Hippocampal formation (tissue), 2 donors: ENCODE measurements at places on chromosomes 5 and 9.

DNA sequence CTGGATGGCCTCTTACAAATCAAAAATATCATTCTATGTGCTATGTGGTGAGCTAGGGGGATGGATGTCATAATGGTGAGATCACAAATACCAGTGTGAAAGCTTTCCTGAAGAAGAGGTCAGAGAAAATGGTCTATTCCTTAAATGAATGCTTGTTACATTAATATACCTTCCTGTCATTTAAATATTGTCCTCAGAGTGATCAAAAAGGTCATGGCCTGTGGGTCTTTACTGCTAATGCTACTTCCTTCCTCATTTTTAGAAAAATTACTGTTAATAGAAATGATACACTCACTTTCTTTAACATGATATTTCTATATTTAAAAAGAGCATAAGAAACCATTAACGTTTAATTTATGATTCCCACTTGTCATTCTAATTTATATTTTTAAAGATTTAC, 9.7 kb downstream of the OMD start:
- DNase-seq, result no peak

DNA sequence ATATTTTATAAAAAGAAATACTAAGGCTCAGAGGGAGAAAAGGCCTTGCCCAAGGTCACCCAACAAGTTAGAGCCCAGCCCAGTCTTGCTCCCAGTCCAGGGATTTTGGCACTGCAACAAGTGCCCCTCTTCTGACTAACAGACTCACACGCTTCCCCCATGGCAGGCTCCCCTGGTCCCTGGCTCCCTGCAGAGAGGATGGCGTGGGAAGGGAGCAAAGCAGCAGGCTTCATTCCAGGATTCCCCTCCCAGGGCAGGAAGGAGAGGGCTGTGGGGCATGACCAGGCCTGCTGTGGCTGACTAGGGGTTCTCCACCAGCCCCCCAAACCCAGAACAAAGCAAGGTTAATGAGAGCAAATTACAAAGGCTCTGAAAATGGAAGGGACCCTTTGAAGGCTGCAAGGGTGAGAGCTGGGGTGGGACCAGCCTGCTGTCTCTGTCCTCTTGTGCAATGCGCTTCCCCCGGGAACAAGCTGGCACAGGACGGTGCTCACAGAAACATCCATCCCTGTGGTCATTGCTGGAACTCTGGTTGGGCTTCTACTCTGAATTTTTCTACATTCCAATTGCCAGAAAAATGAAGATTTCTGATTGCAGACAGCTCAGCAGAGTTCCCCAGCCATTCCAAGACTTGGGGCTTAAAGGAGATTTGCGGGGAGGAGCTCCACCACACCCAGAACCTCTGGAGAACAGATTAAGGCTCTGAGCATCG, 37.1 kb upstream of the FAT2 start:
- no peak for DNase-seq

DNA sequence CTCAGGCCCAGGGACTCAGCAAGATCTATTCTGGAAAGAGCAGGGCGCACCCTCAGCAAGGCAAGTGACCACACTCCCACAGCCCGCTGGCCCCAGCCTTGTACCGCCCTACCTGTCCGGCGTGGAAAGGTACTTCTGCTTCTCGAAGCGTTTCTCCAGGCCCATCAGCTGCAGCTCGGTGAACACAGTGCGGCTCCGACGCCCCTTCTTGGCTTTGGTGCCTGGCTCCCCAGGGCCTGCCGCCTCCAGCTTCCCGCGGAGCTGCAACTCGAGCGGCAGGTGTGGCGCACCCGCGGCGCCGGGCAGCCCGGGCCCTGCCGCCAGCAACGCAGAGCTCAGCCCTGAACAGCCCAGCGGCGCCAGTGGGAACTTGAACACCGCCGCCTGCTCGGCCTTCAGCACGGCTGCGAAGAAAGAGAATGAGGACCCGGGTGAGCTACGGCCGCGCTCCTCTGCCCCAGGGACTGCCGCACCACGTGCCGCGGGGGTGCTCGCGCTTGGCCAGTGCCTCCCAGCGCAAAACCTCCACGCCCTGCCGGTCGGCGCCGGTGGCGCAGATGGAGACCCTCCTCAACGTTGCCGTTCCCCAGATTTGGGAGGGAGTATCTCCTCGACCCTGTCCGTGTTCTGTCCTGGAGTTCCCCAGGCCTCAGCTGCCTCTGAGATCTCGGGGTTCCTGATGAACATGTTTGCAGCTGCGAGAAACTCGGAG, 2.2 kb downstream of the BARX1 start:
- DNase-seq, result no peak

DNA sequence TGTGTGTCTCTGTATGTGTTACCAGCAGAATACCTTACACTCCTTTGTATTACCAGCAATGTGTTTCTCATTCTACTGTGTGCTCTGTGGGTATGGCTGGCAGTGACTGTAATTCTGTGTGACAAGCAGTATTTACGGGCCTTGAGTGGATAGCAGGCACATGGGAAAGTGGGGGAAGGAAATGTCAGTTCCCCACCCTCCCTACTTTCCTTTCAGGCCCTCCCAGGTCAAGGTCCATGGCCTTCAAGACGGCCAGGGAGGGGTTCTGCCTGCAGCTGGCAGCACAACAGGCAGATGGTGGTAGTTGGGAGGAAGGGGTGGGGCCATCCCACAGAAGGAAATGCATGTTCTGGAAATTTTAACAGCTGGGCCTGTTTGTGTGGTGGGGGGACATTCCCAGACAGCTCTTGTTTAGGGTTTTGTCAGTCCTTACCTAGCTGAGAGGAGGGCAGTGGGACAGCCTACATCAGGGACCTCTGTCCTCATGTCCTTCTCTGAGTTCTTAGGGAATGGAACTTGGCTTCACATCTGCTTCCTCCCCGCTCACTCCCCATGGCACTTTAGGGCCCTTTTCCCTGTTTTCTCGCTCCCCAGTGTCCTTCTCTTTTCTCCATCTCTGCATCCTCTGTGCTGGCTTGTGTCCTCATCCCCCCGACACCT, 14.6 kb upstream of the TNIP1 start:
- DNase-seq, result no peak

- no peak for DNase-seq
Measured at GRCh38 chr5:38673671-38674071, 117.2 kb upstream of the LIFR start.

DNA sequence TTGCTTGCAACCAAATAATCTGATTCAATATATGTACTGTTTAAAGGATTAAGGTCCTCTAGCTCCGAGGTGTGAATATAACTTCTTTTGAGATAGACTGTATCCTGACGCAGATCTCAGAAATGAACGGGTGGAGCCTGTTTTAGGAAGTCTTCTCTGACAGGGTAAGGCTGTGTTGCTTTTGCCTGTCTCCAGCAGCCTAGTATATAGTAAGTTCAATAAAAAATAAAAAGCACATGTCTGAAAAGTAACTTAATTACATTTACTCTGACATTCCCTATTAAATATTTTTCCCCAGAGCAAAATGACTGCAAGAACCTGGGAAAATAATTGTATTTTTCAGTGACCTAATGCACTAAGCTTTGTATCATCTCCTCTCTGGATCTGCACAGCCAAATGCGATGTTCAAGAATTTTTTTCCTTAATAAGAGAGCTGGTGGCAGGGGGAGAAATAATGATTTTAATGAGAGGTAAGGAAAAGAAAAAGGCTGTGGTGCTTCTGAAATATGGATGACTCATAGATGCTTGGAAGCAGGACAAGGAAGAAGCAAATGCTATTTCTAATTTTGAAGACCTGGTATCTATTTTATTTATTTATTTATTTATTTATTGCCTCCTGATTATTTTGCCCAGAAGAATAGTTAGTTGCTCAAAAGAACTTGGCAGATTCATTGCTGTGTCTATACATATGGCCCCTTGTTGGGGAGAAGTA, 7.3 kb downstream of the PPP3R2 start:
- DNase-seq, result no peak

- DNase-seq, result no peak
Measured at GRCh38 chr5:135024956-135025729, 8.9 kb downstream of the PITX1 start.

DNA sequence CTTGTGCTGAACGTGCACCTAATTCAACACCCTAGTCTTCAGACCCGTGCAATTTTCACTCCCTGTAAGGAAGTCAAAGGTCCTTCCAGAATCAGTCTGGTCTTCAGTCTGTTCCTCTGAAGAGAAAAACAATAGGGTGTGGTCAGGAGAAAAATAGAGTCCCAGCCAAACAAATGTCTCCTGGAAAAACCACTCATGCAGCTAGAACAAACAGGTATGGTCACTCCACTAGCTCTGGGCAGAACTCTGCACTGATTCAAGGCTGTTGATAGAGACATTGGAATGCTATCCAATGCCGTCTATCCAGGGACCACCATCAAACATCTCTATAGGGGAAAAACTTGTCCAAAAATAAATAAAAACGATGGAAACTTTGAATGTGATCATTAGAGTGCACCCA, 81.8 kb upstream of the MAP3K1 start:
- DNase-seq, result no peak
